ENCODE measurements at places on chromosomes 4 and X.

GRCh38 chr4:31662951-31663350 lies 942.8 kb downstream of the PCDH7 start:
- no peak for DNase-seq

DNA sequence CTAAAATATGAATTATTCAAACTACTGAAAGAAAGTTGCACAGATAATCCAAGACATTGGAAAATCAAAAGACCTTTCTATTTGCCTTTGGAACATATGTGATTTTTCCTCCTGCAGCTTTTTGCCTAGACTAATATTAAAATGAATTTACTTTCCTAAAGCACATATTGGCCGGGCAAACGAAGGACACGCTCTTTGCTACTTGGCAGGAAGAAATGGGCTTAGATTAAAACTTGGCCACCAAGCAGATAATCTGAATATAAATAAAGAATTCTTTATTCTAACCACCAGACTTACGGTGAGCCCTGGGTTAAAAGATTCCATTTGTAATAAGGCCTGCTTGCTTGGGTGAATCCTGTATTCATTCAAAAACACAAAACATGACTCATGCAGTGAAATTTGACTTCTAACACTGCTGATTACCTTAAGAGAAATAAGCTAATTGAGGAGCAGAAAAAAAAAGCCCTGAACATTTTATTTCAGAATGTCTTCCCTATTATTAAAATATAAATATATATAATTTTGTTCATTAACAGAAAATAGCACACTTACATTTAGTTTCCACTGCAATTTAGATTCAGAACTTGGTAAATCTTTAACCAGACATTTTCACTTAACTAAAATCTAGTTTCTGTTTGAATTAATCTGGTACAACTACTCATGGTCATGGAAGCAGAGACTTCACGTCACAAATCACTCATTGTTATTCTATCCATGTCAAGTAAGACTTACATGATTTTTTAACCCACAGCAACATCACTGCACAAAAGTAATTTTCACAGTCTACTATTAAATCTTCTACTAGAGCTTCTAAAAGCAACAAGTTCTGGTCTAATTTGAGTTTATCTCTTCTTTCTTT lies 116.1 kb upstream of the PLAC1 start:
- no peak for DNase-seq

DNA sequence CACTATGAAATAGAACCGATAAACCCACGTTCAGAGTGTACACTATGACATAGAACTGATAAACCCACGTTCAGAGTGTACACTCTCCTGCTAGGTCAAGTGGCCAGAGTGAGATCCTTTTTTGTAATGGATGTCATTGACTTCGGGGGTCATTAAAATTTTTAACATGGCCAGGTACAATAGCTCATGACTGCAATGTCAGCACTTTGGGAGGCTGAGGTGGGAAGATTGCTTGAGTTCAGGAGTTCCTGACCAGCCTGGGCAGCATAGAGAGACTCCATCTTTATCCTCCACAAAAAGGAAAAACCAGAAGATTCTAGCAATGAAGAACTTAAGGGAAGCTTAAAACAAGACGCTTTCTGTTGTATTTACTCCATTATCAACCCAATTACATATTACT lies 439.7 kb upstream of the FRG1 start:
- DNase-seq: no peak

DNA sequence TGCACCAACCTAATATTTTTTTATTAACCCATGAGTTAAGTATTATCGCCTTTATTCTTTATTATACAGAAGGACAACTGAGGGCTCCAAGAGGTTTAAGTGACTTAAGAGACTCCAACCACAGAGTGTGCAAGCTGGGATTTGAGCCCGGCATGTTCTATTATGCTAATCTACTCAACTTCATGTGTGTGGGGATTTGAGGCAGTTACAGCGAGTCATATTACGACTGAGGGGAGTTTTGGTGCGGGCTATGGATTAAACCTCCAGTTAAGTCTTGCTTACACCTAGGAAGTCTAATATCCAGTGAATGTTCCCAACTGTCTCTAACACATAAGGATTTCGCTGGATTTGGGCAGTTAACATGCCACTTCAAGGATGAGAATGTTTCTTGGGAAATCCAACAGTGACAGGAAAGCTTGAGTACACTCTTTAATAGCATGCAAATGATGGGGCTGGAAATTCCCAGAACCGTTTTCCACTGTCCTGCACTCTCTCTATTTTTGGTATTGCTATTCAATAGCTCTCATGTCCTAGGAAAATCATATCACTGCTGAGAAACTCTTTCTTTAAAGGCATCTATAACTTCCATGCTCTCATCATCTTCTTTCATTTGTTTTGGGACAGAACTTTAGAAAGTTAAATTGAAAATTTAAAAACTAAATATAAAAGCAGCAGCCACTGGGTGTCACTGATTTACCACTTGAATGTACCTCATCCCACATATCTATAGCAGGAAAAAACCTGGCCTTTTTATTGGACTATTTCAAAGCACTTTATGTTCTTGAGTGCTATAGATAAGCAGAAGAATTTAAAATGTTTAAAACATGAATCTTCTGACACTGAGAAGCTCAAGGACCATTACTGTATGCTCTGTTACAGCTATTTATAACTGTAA lies 165.1 kb upstream of the TTC29 start:
- peak; percentile 51 for DNase-seq

DNA sequence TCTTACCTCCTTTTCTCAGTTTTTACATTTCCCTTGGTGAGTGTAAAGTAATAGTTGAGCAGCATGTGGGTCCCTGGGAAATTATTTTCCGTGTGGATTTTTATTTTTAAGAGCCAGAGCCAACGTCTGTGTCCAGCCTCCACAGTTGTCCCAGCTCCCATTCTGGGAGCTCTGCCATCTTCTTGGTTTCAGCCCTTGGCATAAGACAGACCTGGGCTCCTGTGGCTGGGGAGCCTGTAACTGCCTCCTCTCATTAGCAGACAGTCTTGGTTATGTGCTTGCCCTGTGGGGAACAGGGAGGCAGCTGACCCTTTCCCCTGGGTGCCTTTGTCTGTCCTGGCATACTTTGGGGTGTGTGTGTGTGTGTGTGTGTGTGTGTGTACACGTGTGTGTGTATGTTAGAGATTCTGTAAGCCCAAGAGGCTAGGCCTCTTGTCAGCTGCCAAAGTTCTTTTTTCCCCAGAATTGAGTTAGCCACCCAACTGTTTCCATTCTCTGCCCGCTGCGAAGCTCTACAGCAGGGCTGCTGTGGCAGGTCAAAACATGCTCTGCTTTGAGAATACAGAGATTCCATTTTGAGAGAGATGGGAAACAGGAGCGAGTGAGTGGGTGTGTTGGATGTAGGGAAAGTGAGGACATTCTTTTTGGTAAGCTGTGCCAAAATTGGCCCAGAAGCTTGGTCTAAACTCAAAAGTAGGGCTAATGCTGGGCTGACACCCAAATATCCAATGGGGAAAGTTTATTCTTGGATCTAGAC lies 140.7 kb downstream of the TMEM164 start:
- DNase-seq: no peak

GRCh38 chr4:15037923-15038541 lies 35.8 kb downstream of the CPEB2 start:
- no peak for DNase-seq

DNA sequence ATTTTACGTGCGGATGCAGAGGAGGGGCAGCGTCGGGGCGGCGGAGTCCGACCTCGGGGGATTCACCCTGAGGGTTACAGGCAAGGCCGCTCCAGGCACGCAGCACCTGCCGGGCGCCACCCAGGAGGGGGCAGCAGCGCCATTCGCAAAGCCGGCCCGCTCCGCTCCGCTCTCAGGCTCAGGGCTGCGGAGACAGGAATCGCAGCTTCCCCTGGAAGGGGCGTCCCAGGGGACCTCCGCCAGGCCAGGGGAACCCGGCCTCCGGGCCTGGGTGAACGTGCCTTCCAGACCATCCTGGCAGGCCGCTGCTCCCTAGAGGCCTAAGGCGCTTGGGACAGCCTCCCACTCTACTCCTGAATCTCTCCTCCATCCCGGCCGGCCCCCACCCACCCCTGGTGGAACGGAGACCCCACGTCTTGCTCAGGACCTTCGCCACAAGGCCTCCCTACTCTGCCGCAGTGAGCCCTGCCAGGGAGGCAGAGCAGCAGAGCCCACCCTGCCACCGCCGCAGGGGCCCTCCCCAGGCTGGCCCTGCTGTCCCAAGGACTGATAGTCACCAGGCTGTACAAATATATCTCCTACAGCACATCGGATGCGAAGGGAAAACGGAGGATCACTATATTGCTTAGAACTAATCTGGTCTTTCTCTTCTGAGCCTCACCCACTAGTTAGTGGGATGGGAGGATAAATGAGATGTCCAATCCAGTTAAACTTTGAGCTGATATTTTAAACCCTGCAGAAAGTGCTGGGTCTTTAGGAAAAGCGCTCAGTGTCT lies 115.0 kb downstream of the SMIM20 start:
- DNase-seq: no peak

- DNase-seq: peak; percentile 25
Observed at GRCh38 chr4:17664755-17665154, 50.3 kb downstream of the MED28 start.

GRCh38 chrX:100685284-100685996 lies 41.4 kb downstream of the SRPX2 start:
- peak; percentile 63 for DNase-seq

- no peak for DNase-seq
Observed at GRCh38 chrX:38661561-38661960, 100.2 kb downstream of the TSPAN7 start.

DNA sequence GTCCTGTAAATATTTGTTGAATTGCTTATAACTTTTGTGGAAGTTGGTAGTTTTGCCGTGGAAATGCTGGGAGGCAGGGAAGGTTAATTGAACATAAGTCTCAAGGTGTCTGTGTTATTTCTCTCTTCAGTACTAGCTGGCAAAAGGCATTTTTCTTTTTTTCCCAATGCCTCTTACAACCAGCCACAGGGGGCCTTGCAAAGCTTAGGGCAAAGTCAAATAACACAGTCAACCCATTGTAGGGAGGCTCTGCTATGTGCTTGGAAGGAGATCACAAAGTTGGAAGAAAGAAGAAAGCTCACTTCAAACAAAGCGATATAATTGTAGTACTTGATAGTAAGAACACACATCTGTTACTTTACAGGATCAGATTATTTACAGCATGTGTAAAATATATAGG lies 802.6 kb downstream of the PDHA2 start:
- peak; percentile 2 for DNase-seq

- DNase-seq: no peak
Observed at GRCh38 chr4:158346576-158346975, 136.3 kb downstream of the TMEM144 start.

- DNase-seq: no peak
Observed at GRCh38 chr4:185896817-185897488, 85.0 kb upstream of the SORBS2 start.

DNA sequence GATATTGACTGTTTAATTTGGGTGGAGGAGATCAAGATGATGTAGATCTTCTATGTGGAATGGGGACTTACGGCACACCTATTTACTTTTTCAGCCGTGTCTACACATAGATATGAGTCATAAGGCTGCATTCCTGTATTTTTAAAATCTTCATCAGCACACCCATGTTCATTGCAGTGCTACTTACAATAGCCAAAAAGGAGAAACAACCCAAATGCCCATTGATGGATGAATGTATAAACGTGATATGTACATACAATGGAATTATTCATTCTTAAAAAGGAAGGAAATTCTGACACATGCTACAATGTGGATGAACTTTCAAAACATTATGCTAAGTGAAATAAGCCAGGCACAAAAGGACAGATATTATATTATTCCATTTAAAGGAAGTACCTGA lies 98.6 kb downstream of the AASDH start:
- DNase-seq: no peak

DNA sequence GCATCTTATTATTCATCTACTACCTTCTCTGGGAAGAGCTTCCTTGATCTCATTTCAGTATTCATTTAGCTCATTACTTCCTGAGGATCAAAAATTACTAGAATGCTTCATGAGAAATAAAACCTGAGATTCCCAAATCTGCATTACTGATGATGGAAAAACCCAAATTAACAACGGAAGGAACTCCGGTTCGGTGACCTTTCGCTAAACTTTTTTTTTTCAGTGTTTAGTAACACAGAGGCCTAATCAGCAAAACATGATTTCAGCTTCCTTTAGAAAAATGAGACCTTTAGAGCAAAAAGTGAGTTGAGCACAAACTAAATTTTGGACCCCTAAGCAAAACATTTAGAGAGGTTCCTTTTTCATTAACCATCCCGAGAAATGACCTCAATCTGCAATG lies 229.2 kb downstream of the MAML3 start:
- no peak for DNase-seq

GRCh38 chr4:6272863-6273660 lies 3.4 kb downstream of the WFS1 start:
- no peak for DNase-seq

DNA sequence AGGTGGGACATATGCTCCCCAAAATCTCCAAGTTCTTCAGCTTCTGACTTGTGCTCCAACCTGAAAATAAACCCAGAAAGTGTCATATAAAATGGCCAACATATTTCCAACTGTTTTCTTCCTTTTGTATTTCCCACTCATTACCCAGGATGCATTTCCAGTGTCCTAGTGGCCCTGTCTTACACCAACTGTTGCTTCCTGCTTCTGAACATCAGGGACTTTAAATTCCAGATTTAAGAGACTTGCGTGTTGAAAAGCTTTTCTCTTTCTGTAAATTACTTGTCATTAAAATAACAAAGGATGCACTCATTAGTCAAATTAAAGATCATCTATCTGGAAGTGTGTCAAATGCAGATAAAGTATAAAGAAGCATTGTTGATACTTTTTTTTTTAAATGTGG lies 19.9 kb downstream of the MID1 start:
- no peak for DNase-seq

DNA sequence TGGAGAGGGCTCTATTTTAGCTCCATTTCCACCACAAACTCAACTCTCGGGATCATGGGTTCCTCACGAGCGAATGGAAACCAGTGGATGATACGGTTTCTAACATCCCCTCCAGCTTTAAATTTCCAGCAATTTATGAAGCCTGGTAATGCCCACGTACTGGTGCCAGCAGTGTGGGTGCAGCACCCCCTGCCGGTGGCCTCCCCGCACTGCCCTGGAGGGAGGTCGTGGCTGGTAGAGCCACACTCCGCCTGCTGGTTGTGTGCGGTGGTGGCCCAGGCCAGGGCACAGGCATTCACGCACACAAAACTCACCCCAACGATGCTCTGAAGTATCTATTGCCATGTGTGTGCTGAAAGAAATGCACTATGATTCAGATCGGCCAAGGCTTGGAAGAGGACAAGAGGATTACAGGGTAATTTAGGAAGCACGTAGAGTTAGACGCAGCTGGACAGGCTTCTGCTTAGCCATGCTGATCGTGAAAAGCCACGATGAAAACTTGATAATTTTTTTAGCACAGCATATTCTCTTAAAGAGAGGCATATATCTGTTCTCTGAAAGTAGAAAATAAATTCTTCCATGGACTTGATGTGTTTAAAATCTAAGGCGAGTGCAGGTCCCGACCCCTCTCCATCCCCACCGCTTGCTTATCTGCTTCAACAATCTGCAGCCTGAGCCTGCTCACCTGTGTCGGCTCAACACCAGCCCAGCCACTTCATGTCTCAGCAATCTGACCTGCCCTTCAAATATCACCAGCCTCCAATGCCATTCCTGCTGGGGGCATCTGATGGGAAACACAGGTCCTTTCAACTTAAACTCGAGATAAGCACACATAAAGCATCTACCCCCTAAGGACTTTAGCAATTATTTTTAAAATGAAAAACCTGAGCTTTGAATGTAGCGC lies 59.1 kb downstream of the SCD5 start:
- DNase-seq: peak; percentile 87

GRCh38 chr4:186227221-186227620 lies at the start of gene KLKB1:
Gene KLKB1, plus strand, starts transcription at chr4:186227507. Its CDS starts 689 bp downstream, at chr4:186228196.
- no peak for DNase-seq

- DNase-seq: no peak
Observed at GRCh38 chr4:140110542-140111215, 43.3 kb downstream of the MAML3 start.

- DNase-seq: no peak
Observed at GRCh38 chr4:183304067-183304466, 16.0 kb downstream of the CLDN22 start.

Measured in COLO829 (cell line).